Activated CD4-positive, alpha-beta T cell treated with anti-CD3 and anti-CD28 coated beads, Interleukin-2, amount 10 ng/mL, durations not matched to agents 7 days and 5 days (primary cell): ENCODE measurements at places on chromosomes 2 and 18.

DNA sequence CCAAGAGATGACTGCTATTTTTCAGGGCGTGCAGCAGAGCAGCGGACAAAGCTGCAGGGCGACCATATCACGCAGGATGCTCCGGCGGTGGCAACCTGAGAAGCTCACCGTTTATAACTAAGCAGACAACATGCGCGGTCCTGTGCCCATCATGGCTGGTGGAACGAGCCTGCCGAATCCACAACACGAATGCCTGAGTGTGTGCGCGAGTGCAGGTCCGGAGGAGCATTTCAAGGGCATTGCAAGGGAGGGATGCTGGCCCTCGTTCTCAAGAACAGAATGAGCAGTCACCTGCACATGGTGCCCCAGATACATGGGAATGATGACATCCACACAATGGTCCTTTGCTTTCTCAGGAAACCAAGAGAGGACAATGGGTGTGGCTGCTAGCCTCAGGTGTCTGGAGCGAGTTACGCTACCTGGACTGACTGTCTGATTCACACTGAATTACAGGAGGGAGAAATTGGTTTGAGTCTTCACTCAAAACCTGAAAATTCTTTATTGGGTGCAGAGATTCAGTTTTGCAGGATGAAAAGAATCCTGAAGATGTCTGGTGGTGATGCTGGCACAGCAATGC, 39.8 kb downstream of the TBC1D8 start:
- no peak for DNase-seq

DNA sequence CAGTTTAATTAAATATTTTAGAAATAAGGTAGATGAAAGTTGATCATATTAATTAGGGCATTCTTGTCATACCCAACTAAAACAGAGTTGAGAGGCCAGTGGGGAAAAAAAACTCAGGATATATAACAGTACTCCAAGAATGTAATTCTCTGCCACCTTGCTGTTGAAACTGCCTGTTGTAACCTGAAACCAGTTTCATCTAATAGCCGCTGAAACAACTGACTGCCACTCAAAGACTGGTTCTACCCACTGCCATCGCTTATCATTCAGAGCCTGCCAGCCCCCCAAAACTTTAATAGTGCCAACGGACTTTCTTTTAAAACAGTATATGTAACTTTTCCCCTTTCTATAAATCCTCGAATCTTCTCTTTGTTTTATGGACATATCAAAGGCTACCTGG, 37.7 kb upstream of the FSIP2 start:
- DNase-seq, result no peak

DNA sequence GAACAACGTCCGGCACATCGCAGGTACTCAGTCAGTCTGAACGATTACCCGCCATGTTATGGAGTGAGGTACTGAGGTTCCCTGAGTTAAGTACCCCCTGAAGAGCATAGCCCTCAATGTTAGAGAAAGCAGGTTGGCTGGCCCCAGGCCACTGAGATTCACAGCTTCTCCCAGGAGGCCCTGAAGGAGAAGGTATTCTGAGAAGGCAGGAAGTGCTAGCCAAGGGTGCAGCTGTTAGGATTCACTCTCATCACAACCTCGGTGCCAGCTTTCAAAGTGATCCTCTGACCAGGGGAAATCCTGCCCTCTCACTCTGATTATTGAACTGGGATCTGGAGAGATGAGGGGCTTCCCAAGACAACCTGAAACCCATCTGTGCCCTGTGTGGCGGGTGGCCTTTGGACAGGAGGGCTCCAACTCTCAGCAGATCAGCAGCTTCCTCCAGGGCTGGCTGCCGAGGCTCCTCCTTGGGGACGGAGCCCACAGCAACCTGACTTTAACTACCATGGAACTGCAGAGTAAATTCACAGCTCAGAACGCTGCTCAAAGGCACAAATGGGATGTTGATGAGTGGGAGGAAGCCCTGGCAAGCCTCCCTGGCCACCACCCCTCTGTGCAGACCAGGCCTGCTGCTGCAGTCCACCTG, 7.8 kb downstream of the EHD3 start:
- no peak for DNase-seq

DNA sequence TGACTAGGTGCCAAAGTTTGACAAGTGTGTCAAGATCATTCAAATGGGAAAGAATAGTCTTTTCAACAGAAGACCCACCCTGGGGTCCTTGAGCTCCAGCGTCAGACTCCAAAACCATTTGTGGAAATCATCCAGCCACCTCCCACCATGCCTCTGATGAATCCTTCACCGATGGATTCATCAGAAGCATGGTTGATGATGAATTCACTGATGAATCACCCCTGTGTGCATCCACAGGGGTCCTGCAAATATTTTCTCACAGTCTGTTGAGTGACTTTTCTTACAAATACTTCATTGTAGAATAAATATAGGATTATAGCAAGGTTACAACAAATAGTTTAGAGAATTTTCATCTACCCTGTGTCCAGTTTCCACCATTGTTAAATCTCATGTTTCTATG, 4.3 kb downstream of the UGT1A9 start:
- DNase-seq, result no peak

DNA sequence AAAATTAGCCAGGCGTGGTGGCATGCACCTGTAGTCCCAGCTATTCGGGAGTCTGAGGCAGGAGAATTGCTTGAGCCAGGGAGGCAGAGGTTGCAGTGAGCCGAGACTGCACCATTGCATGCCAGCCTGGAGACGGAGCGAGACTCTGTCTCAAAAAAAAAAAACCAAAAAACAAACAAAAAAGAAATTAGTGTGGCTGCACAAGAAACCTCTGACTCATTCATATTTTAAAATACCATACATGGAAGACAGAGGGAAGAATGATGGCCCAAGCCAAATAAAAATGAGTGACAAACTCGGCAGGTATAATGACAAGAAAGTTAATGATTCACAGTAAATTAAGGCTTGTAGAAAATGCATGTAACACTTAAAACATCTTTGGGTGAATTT, 875.8 kb downstream of the EPHA4 start:
- no peak for DNase-seq

GRCh38 chr2:112662704-112663103, 17.0 kb downstream of the SLC20A1 start:
- no peak for DNase-seq

DNA sequence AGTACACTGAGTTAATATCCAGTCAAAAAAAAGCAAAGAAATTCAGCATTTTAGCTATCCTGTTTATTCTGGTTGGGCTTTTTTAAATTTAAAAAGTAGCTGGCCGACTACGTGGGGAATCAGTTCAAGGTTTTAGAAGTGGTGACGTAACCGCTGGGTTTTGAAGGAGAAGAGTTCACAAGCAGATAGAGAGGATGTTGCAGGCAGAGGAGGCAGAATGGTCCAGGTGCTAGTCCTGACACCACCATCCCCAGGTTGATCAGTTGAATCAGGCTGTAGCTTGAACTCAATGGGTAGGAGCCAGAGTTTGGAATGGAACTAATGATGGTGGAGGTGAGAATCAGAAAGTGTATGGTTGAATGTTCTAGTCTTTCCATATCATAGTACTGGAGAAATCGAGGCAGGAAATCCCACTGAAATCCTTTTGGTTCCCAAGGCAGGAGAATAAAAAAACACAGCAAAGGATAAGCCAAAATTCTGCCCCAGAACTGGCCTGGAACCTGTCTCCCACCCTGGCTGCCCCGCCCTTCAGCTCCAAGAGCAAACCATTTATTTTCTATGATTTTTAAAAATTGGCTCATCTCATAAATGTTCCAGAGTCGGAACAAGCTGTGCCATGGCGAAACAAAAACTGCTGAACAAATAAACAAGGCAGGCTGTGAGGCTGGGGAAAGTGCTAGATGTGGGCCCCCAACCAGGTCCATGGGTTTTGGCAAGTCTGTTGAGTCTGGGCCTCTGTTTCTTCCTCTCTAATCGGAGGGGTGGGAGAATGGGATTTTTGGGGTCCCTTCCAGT, 44.0 kb downstream of the SLC4A1AP start:
- no peak for DNase-seq
